Activated T-helper 1 cell treated with Interleukin-2 at 50 U/mL for 16 hours (primary cell): ENCODE measurements at places on chromosomes 2 and 18.

DNA sequence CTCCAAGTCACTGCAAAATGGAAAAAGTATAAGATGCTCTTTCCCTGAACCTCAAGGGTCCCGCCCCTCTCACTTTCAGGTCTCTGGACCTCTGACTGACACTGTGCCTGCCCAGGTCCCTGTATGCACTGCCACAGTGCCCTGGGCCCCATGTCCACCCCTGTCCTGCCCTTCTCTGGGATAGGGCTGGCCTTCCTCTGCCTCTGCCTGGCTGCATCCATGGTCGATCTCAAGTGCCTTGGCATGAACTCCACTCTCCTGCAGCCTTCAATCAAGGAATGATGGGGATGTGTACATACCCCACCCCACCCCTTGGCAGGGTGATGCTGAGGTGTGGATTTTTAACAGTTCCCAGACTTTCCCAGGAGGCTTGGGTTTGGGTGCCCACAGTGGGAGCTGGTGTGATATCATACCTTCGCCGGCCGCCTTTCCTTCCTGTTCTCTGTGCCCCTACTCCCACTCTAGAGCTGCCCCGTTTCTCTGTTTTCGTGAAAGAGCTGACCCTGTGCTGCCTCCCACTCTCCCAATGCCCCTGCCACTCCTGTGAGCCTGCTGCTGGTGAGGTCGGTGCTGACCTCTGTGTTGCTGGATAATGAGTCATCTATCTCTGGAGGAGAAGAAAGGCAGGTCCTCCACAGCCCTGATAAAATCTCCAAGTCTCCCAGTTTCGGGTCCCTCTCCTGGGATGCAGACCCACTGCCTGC is 18.9 kb downstream of the PTPN18 start:
- no peak for DNase-seq

- DNase-seq: no peak
Observed at GRCh38 chr2:61649021-61649420, 110.9 kb upstream of the XPO1 start.

GRCh38 chr2:112765251-112765650 is 842 bp upstream of the CKAP2L start:
- DNase-seq: no peak

- no peak for DNase-seq
Observed at GRCh38 chr2:60376252-60376651, 177.2 kb downstream of the BCL11A start.

GRCh38 chr18:74799542-74799941 is 201.9 kb downstream of the ZNF407 start:
- no peak for DNase-seq

GRCh38 chr2:187390891-187391290 is 57.2 kb downstream of the CALCRL start:
- no peak for DNase-seq

GRCh38 chr2:65813631-65814173 is 381.3 kb upstream of the SPRED2 start:
- DNase-seq: no peak

DNA sequence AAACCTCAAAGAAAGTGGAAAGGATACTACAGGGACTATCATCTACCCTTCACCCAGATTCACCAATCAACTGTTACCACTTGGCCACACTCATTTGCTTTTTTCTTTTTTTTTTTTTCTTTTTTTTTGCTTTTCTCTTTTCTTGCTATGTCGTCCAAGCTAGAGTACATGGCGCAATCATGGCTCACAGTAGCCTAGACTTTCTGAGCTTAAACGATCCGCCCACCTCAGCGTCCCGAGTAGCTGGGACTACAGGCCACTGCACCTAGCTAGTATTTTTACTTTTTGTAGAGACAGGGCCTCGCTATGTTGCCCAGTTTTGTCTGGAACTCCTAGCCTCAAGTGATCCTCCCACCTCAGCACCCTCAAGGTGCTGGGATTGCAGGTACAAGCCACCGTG is 24.0 kb downstream of the BIN1 start:
- no peak for DNase-seq

- no peak for DNase-seq
Observed at GRCh38 chr2:100494712-100495111, 24.4 kb downstream of the NMS start.

DNA sequence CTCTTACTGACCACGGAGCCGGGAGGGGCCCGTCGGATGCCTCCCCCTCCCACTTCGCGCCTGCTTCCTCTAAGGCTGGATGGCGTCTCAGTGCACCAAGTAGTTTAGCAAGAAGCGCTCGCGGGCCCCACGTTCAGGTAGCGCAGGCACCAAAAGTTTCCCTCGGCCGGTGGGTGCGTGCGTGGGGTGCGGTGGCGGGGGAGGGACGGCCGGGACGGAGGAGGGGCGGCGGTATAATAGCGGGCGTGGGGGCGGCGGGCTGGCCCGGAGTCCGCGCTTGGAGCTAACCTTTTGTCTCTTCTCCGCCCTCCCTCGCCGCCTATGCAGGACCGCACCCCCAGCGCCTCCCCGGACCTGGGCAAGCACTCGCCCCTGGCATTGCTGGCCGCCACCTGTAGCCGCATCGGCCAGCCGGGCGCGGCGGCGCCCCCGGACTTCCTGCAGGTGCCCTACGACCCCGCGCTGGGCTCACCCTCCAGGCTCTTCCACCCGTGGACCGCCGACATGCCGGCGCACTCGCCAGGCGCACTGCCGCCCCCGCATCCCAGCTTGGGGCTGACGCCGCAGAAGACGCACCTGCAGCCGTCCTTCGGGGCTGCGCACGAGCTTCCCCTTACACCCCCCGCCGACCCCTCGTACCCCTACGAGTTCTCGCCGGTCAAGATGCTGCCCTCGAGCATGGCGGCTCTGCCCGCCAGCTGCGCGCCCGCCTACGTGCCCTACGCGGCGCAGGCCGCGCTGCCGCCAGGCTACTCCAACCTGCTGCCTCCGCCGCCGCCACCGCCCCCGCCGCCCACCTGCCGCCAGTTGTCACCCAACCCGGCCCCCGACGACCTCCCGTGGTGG is 1.0 kb downstream of the SP5 start:
- DNase-seq: no peak

- no peak for DNase-seq
Observed at GRCh38 chr2:235851828-235852525, 316.2 kb downstream of the GBX2 start.

DNA sequence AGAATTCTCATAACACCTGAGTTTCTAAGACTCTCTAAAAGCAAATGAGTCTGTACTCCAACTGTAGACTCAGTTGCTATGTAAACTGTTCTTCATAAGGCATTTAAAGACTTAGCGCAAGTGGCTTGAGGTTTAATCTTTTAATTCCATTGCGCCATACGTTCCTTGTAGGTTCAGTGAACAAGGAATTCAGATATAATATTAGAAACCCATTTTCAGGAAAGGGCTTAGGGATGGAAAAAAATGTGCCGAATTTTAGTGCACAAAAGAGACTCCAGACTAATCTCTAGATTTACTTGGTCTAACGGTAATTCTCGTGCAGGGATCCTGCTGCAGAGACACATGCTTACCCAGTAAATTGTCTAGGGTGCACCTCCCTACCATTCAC is 268.9 kb upstream of the TANK start:
- no peak for DNase-seq
